ENCODE measurements at places on chromosomes 5 and 9.

DNA sequence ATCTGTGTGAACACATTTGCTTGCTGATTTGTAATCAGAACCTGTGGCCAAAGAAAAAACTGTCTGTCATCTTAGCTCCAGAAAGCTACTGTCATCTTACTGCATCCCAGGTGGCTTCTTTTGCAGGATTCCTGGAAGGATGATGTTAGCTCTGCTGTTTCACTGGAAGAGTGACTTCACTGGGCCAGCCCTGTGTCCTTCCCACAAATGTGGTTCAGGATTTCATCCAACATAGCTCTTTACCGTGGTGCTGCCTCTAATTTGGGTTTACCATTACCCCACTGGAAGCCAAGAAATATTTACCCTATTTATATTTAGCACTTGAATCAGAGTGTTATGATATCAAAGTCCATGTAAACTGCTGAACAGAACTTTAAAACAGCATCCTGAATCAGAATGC, 501.0 kb downstream of the GADD45G start:
- no peak for DNase-seq

DNA sequence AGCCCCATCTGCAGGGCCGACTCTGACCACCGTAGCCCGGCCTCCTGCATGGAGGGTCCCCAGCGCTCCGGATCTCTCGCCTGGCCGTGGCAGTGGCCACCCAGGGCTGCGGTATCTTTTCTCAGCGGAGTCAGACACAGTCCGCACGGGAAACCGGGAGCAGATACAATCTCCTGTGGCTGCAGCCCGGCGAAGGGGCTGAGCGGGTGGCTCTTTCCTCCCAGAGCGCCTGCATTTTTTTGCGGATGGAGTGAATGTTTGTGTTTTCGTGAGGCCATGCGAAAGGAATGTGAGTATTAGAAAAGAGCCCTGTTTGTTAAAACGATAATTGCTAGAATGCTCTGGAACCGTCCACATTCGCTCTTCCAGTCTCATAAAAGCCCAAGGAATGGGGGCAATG, 53.4 kb upstream of the PTCH1 start:
- DNase-seq: no peak

DNA sequence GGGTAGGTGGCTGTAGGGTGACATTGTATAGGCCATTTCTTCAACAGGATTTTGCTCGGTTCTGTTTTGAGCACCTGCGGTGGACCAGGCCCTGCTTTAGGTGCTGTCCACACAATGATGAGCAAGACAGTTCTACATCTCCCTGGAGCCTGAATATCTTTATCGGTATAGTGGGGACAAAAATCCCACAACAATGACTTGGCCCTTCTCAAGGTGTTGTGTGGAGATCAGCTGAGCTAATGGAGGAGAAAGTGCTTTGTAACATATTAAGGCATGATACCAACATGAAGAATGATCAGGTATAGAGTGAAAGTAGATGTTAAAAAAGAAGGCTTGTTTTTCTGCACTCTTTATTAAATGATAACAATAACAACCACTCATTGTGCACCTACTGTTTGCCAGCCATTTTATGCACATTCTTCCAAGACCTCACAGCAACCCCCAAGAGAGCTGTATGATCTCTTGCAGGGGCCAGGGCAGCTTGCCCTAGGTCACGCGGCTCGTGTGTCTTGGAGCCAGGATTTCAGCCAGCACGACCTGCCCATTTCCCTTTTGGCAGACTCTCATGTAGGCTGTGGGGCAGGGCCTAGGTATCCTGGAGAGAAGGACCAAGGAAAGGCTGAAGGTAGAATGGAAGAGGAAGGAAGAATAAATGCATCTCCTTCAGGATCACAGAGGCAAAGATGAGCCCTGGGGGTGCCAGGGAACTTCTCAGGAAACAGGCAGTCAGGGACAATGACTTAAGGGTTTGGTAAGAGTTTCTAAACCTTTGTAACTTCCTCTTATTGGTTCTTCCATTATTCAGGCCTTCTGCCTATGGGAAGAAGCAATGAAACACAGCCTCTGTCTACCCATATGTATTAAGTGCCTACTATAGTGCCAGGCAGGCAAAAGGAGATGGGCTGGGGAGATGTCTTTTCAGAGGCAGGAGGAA, 50.0 kb upstream of the PPARGC1B start:
- no peak for DNase-seq

- no peak for DNase-seq
These were observed 21.9 kb upstream of the TNFSF15 start for GRCh38 chr9:114827641-114828302.

DNA sequence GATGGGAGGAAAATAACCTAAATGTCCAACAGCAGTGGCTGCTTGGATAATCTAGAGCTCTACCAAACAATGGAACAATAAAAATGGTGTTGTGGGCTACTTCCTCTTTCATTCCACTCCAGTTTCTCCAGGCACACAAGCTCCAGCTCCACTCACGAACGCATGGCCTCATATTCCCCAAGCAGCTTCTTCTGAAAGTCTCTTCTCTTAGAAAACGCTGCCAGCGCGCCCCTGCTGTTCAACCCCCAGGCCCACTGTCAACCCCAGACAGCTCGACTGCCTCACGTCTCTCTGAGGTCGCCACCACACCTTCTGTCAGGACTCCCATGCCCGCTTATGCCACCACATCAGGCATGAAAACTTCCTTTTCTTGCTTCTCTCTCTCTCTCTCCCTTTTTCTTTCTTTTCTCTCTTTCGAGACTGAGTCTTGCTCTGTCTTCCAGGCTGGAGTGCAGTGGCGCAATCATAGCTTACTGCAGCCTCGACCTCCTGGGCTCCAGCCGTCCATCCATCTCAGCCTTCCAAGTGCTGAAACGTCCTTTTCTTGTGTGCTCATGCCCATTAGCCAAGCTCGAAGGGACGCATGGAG, 16.2 kb downstream of the OR2V2 start:
- no peak for DNase-seq

GRCh38 chr5:164234321-164234720, 728.9 kb downstream of the MAT2B start:
- no peak for DNase-seq

- DNase-seq: no peak
These were observed 290.9 kb downstream of the CDK5RAP2 start for GRCh38 chr9:120289098-120289497.

DNA sequence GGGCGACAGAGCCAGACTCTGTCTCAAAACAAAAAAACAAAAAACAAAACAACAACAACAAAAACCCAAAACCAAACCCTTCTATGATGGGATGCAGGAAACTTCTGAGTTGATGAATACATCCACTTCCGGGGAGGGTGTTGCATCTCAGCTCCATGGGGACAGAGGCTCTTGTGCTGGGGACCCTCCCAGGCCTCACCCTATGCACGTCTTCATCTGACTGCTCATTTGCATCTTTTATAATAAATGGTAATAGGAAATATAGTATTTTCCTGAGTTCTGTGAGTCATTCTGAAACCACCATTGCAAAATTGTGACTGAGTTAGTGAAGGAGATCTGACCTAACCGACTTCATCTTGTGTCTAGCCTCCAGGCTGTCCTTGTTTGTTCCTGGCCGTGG, 109.5 kb upstream of the SLC28A3 start:
- no peak for DNase-seq

- no peak for DNase-seq
These were observed 117.9 kb downstream of the NXNL2 start for GRCh38 chr9:88652876-88653275.

DNA sequence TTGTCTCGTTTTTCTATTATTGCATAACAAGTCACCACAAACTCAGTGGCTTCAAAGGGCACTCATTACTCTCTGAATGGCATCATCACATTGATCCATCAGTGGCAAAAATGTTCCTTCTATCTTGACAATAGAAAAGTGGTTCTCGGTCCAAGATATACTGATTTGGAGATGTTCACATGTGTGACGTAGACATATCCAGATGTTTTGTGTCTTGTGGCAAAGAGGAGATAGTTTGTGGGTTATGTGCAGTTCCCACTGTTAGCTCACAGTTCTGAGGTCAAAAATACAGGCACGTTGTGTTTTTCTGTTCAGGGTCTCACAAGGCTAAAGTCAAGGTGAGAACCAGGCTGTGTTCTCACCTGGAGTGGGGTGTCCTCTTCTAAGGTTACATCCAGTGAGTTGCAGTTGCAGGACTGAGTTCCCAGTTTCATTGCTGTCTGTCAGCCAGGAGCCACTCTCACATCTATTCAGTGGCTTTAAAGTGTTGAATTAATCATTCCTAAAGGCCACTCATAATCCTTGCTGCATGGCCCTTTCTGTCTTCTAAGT, 55.3 kb downstream of the GAS1 start:
- DNase-seq: no peak

- DNase-seq: no peak
These were observed 51.2 kb downstream of the INVS start for GRCh38 chr9:100150214-100150613.

DNA sequence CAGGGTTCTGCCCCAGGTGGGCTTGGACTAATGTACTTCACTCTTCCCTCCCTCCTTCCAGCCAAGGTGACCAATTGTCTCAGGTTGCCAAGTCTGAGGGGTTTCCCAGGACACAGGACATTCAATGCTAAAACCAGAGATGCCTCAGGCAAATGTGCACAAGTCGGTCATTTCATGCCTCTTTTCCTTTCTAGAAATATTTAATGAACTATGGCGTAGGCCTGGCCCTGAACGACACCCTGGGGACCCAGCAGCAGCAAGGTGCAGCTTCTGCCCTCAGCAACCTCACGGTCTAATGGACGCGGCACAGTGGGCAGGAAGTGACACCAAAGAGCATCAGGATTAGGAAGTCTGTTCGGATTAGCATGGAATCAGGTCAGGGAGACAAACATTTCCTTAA, 148.1 kb downstream of the MTX3 start:
- DNase-seq: no peak

GRCh38 chr9:91764661-91765060, 185.4 kb downstream of the ROR2 start:
- DNase-seq: no peak

DNA sequence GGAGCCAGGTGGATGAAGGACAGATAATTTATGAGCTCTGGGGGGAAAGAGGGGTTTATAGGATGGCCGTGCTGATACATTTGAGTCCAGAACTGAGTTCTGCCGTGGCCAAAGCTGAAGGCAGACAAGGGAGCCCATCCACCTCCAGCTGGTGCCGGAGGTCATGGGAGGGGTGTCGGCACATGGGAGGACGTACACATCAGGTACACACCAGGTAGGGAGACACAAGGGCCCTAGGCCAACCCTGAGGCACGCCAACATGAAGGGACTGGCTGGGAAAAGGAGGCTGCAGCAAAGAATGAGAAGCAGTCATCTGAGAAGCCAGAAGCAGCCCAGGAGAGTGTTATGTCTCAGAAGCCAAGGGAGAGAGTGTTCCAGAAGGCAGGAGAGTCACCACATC, 2.1 kb upstream of the GPRIN1 start:
- DNase-seq: no peak

DNA sequence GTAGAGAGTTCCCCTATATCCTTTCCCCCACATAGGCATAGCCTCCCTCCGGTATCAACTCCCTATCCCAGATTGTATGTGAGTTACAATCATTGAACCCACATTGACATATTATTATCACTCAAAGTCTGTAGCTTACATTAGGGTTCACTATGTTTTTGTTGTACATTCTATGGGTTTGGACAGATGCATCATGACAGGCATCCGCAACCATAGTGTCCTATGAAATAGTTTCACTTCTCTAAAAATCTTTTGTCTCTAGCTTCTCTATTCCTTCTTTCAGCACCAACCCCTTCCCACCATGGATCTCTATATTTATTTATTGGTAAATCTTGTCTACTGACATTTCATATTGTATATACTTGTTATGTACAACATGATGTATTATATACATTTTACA, 31.6 kb downstream of the TAF11L14 start:
- DNase-seq: no peak

GRCh38 chr9:106324053-106324585, 538.8 kb upstream of the ZNF462 start:
- no peak for DNase-seq

DNA sequence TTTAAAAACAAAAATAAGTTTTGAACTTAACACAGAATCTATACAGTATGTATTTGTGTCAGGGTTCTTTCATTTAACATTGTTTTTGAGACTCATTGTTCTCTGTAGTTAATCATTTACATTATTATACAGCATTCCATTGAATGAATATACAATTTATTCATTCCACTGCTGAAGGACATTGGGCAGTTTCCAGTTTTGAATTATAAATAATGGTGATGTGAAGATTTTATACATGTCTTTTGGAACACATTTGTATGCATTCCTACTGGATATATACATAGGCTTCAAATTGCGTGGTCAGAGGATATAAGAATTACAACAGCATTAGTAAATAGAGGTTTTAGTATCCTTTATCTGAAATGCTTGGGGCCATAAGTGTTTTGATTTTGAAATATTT, 72.0 kb downstream of the CEP120 start:
- no peak for DNase-seq

- no peak for DNase-seq
These were observed 217.4 kb upstream of the FBXL7 start for GRCh38 chr5:15282611-15283010.

DNA sequence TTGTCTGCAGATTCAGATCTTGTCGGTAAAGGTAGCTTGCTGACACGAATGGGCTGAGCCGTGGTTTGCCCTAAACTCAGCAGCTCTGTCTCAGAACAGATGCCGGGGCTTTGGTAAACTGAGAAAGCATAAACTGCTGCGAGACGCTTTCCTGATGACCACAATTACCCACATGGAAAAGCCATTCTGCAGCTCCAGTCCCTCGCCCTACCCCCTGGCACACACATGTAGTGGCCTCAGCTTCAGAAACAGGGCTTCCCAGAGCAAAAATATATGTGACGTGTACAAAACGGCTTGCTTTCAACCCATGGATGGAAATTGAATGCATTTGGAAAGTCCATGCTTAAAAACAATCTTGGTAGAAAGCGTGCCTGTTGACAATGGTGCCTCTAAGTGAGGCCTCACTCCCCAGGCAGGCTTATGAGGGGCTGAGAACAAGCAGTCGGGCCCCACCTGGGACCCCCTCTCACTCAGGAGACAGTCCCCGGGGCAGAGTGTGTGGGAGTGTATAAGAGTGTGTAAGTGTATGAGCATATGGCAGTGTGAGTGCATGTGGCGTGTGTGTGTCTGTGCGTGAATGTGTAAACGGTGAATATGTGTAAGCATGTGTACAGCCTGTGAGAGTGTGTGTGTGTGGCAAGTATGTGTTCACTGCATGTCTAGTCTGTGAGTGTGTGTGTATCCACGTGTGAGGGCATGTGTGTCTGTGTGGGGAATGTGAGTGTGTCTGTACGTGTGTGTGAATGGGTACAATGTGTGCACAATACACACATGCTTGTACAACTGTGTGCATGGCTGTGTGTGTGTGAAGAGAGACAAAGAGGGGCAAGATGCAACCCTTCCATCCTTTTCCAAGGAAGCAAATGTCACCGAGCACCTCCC, 88.2 kb upstream of the SMIM23 start:
- DNase-seq: no peak

GRCh38 chr9:130263601-130264413, 1.8 kb upstream of the HMCN2 start:
- peak; percentile 58 for DNase-seq

All from T47D (cell line).